ENCODE measurements at places on chromosomes 5 and 9.

- DNase-seq: no peak
Measured at GRCh38 chr5:111967463-111967862, 210.5 kb upstream of the NREP start.

- DNase-seq: no peak
Measured at GRCh38 chr9:79501546-79501945, 70.2 kb upstream of the TLE4 start.

- peak; percentile 80 for DNase-seq
Measured at GRCh38 chr5:92337772-92338234, 954.7 kb upstream of the ARRDC3 start.

GRCh38 chr5:112757468-112758208, 20.0 kb downstream of the APC start:
- peak; percentile 74 for DNase-seq

- peak; percentile 28 for DNase-seq
Measured at GRCh38 chr5:173327084-173327947, 898 bp downstream of the STC2 start.
